Effector memory CD8-positive, alpha-beta T cell (primary cell): ENCODE measurements at places on chromosomes 6 and 20.

- H3K4me3 ChIP-seq, result no peak overlapping the region
- no peaks in the 10 kb centered on the region for H3K27me3 ChIP-seq
- H3K27ac ChIP-seq, result no peak overlapping the region
- no peak for DNase-seq
- H3K4me1 ChIP-seq, result no peaks in the 10 kb centered on the region
These were observed 167.0 kb downstream of the TBX18 start for GRCh38 chr6:84597238-84597875.

DNA sequence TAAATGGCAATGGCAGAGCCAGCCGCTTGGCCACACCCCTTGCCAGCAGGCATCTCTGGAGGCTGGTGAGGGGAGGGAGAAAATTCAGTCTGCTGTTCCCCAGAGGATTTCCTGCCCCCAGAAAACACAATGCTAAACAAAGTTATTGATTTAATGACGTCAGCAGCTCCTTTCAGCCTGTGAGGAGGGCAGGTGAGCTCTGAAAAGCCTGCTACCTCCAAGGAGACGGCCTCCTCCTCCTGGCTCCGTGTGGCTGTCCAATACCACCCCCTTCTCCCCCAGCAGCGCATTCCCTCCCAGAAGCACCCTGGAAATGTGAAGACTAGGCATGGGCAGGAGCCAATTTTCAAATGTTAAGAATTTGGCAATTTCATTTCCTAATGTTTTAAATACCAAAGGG, 393.1 kb downstream of the ZFAND3 start:
- no peak for DNase-seq
- no peaks in the 10 kb centered on the region for H3K27me3 ChIP-seq
- peaks cover 26% of the 10 kb centered on the region for H3K4me1 ChIP-seq
- no peak overlapping the region for H3K27ac ChIP-seq

GRCh38 chr6:11126876-11127275, 15.4 kb upstream of the ERVFRD-1 start:
- H3K4me3 ChIP-seq, result no peak overlapping the region
- H3K36me3 ChIP-seq, result peaks cover 6% of the 10 kb centered on the region
- H3K27me3 ChIP-seq, result no peaks in the 10 kb centered on the region
- no peak overlapping the region for H3K27ac ChIP-seq
- peaks cover 23% of the 10 kb centered on the region for H3K4me1 ChIP-seq

DNA sequence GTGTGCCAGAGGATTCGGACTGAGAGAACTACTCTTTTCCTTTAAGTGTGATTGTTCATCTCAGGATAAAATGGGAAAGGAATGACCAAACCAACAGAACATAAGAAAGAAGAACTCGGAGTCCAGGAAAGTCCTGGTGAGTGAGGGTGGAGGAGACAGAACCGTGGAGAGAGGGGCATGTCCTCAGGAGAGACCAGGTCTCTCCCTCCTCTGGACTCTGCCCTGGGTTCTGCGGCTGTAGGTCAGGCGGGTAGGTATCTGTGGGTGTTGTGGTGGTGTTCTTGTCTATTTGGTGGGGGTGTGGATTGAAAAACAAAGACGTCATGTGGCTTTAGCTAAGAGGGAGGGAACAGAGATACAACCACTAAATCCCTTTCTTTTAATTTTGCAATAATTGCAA, 29.1 kb upstream of the AGPAT4 start:
- peaks cover 33% of the 10 kb centered on the region for H3K27me3 ChIP-seq
- H3K36me3 ChIP-seq, result no peaks in the 10 kb centered on the region
- H3K4me1 ChIP-seq, result no peaks in the 10 kb centered on the region
- H3K4me3 ChIP-seq, result no peak overlapping the region

DNA sequence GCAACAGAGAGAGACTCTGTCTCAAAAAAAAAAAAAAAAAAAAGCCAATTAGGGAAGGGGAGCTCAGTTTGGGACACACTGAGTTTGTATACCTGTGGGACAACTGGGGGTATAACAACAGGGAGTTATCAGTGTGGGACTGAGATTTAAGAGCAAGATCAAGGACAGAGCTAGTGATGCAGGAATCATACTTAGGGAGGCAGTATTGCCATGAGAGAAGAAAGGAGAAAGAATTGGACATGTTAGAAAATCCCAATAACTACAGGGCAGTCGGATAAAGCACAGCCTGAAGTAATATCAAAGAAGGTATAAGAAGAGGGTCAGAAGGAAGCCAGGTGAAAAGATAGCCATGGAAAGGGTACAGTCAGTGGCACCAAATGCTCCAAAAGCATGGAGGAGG, 121.2 kb downstream of the PTPRT start:
- no peak overlapping the region for H3K27ac ChIP-seq
- no peak for DNase-seq
- no peak overlapping the region for H3K4me3 ChIP-seq
- no peaks in the 10 kb centered on the region for H3K4me1 ChIP-seq
- no peaks in the 10 kb centered on the region for H3K36me3 ChIP-seq

DNA sequence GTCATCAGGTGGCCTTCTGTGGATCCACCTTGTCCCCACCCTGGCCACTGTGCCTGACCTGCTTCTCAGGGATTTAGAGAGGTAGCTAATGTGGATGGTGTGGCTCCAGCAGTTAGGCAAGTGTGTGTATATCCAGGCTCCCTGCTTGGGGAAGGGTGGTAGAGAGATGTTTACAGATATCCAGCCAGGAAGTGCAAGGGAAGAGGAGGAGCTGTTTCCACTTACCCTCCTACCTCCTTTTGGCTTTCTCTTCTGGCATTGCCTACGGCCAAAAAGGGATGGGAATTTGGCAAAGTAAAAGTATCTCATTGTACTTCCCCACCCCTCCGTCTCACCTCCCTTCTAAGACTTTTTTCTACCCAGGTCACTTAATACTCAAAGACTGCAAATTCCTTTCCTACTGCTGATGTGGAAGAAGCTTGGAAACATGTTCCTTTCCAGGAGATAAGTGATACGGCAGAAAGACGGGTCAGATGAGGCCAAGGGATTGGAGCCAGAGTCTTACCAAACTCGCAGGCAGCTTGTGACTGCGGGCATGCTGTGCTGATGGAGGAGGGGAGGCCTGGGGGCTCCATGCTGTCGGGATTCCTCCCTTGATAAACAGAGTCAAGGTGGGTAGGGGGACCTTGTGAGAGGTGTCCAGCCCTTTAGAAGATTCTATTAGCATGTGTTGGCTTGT, 253.4 kb downstream of the PRL start:
- no peaks in the 10 kb centered on the region for H3K27me3 ChIP-seq
- H3K27ac ChIP-seq, result no peak overlapping the region
- H3K36me3 ChIP-seq, result no peaks in the 10 kb centered on the region

- no peaks in the 10 kb centered on the region for H3K36me3 ChIP-seq
- peaks cover 9% of the 10 kb centered on the region for H3K27me3 ChIP-seq
- no peak overlapping the region for H3K27ac ChIP-seq
- no peak overlapping the region for H3K4me3 ChIP-seq
- DNase-seq, result no peak
These were observed 210.4 kb upstream of the SULF2 start for GRCh38 chr20:47995661-47996060.

GRCh38 chr6:127561660-127562059, 15.3 kb upstream of the C6orf58 start:
- no peaks in the 10 kb centered on the region for H3K36me3 ChIP-seq
- no peak for DNase-seq
- no peak overlapping the region for H3K4me3 ChIP-seq

- peak; percentile 51 for DNase-seq
- H3K36me3 ChIP-seq, result peaks cover 62% of the 10 kb centered on the region
- peak overlapping the region; percentile 94 for H3K27ac ChIP-seq
- H3K27me3 ChIP-seq, result no peaks in the 10 kb centered on the region
These were observed 1.6 kb downstream of the PSMA7 start for GRCh38 chr20:62141397-62142251.

GRCh38 chr20:48772183-48772976, 55.4 kb downstream of the PREX1 start:
- H3K27me3 ChIP-seq, result no peaks in the 10 kb centered on the region
- H3K4me1 ChIP-seq, result peaks cover 89% of the 10 kb centered on the region
- peaks cover 45% of the 10 kb centered on the region for H3K36me3 ChIP-seq
- no peak for DNase-seq
- H3K27ac ChIP-seq, result peak overlapping the region; percentile 92

DNA sequence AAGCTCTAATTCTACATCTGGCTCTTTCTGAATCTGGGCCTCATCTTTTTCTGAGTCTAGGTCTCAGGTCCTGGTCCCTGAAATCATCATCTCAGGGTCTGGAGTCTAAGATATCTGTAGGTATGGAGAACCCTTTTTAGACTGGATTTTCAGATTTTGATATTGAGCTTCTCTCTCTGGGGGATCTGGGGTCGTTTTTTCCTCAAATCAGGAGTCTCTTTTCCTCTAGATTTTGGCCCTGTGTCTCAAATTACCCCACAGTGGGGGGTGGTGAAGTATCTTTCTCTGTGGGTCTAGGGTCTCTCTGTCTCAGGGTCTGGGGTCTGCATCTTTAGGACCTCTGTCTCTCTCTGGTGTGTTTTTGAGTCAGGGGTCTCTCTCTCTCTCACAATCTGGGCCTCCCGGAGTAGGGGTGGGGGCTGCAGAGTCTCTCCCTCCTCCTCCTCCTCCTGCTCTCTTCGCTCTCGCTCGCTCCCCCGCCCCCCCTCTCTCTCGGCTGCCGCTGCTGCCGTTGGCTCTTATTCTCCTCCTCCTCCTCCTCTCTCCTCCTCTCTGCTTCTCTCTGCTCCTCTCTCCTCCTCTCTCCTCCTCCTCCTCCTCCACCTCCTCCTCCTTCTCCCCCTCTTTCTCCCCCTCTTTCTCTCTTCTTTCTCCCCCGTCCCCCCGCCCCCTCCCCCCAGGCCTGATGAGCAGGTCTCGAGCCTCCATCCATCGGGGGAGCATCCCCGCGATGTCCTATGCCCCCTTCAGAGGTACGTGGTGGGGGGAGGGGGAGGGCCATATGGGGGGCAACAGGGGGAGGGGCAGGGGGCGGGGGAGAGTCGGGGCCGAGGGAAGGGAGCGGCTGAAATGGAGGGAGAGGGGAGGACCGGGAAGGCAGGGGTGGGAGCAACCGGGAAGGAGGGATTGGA, at the start of gene SYNGAP1:
SYNGAP1 (plus strand) TSS at position 486 of the 911 bp plus-strand sequence; CDS start at position 686, 200 bp downstream.
- peak within 1 kb of the TSS; percentile 97 for H3K4me3 ChIP-seq
- DNase-seq, result no peak
- H3K27ac ChIP-seq, result peak within 1 kb of the TSS; percentile 98
- peaks cover 55% of the 10 kb centered on the region for H3K4me1 ChIP-seq

GRCh38 chr6:39210450-39210849, 18.8 kb downstream of the KCNK5 start:
- H3K27ac ChIP-seq, result no peak overlapping the region
- no peak overlapping the region for H3K4me3 ChIP-seq
- no peak for DNase-seq
- peaks cover 5% of the 10 kb centered on the region for H3K36me3 ChIP-seq
- no peaks in the 10 kb centered on the region for H3K27me3 ChIP-seq

DNA sequence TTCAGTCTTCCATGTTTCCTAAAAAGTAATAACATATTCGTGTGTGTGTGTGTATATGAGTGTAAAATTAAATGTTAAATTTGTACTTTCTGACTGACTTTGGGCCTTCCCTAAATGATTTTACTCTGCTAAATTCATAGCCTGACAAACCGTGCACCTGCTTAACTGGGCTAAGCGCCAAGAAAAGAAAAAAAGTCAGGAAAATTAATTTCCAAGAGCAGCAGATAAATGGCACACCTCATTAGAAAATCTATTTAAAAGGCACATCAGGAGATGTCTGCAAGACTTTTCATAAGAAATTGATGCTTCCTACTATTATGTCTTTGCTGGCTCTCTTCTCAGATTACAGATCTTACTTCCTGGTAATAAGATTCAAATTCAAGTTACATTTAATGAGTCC, 72.4 kb downstream of the TRDN start:
- no peaks in the 10 kb centered on the region for H3K36me3 ChIP-seq
- no peak overlapping the region for H3K4me3 ChIP-seq
- DNase-seq, result no peak
- H3K4me1 ChIP-seq, result no peaks in the 10 kb centered on the region
- H3K27me3 ChIP-seq, result no peaks in the 10 kb centered on the region
